ENCODE measurements at places on chromosomes 3 and 15. TPM values are rescaled to one million over a fixed set of nuclear protein-coding genes. Genes with fewer than 3 reads are reported as not detected.
A peak's percentile ranks its signal among the peaks of the same experiment; 100 is the strongest.

GRCh38 chr3:106711650-106712049, 665.6 kb upstream of the CCDC54 start:
- no peak for DNase-seq

Gene CTSH
- total RNA-seq: 43.0 TPM

- no peak for DNase-seq
Observed at GRCh38 chr3:69613286-69613685, 126.0 kb upstream of the MITF start.

Gene ZCWPW2
- 1.0 TPM for total RNA-seq

- no peak for DNase-seq
Observed at GRCh38 chr3:176933704-176934103, 263.6 kb downstream of the TBL1XR1 start.

DNA sequence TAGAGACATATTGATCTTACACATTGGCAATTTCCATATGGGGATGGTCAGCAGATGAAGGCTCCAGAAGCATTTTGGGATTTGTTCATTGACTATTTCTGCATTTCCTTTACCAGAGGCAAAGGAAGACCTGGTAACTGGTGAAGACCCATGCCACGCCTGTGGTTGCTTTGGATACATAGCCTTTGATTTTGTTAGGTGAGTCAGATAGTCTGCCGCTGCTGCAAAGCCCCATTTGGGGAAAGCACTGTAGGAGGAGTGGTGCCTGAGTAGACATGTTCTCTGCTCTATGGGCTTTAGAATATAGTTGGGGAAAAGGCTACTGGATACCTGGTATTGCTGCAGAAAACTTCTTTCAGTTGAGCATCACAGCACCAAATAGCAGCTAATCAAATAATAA, 56.8 kb downstream of the TFG start:
- no peak for DNase-seq

DNA sequence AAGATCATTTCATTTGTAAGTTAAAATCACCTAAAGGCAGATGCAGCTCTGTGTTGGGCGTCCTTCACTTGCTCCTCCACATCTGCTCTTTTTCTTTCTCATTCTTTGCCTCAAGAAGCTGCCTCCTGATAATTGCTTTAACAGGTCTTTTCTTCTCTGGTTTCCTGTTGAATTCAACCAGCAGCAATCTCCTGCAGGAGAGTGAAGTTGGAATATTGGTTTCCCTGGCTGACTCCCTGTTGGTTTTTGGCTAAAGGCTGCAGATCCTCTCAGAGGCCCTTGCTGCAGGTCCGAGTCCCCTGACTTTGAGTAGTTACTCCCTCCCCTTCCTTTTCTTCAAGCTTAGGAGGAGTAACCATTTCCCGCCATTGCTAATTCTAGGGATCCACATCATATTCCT, 4.2 kb downstream of the TP63 start:
- no peak for DNase-seq

Gene ALDH1A3
- total RNA-seq: 59.0 TPM

DNA sequence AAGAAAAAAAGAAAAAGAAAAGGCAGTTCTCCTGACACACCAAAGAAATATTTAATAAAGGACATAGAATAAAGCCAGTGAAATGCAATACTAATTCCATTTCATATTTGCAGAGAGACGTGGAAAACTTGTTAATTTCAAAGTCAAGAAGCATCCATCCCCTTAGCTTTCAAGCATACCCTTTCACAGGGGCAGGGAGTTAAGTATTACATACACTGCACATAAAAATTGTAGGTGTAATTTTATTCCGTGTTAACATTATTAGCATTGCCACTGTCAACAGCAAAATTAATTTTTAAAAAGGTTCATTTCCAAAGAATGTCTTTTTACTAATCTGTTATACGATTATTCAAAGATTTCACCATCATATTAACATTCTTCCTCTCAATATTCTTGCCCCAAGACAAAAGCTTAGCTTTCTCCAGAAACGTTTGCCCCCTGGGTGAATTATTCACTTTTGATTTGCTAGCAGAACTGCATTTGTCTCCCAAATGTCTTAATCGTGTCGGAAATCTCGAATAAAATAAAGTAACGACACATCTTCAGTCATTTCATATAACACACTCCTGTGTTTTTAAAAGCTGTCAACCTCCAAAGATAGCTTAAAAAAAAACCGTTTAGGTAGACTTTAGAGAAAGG, 517.9 kb downstream of the MECOM start:
- no peak for DNase-seq

GRCh38 chr3:60555686-60556354, 695.4 kb downstream of the FHIT start:
- no peak for DNase-seq

Gene FANCD2OS
- total RNA-seq: not detected

DNA sequence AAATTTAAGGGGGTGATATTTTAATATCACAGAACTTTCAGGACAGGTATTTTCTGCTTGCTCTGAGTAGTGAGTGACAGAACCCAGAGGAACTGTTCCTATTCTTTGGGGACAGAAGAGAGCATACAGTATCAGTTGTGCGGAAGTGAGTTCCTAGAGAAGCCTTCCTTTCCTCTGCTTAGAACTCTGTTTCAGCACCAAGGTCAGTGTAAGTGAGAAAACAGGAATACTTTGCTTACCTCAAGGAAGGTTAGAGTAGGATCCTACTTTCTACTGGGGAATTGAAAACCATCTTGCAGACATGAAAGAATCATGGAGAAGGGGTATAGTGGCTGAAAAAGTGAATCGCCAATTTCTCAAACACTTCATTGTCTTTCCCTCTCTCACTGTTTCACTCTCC, 542.4 kb downstream of the SQOR start:
- no peak for DNase-seq

- no peak for DNase-seq
Observed at GRCh38 chr3:151351219-151351618, 21.9 kb upstream of the P2RY13 start.

DNA sequence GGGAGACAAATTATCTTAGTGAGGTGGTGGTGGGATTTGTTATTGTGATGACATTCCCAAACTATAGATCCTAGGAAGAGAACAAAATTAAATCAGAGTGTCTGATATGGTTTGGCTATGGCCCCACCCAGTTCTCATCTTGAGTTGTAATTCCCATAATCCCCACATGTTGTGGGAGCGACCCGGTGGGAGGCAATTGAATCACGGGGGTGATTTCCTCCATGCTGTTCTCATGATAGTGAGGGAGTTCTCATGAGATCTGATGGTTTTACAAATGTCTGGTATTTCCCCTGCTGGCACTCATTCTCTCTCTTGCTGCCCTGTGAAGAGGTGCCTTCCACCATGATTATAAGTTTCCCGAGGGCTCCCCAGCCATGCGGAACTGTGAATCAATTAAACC, 62.0 kb downstream of the RPL22L1 start:
- DNase-seq: no peak

DNA sequence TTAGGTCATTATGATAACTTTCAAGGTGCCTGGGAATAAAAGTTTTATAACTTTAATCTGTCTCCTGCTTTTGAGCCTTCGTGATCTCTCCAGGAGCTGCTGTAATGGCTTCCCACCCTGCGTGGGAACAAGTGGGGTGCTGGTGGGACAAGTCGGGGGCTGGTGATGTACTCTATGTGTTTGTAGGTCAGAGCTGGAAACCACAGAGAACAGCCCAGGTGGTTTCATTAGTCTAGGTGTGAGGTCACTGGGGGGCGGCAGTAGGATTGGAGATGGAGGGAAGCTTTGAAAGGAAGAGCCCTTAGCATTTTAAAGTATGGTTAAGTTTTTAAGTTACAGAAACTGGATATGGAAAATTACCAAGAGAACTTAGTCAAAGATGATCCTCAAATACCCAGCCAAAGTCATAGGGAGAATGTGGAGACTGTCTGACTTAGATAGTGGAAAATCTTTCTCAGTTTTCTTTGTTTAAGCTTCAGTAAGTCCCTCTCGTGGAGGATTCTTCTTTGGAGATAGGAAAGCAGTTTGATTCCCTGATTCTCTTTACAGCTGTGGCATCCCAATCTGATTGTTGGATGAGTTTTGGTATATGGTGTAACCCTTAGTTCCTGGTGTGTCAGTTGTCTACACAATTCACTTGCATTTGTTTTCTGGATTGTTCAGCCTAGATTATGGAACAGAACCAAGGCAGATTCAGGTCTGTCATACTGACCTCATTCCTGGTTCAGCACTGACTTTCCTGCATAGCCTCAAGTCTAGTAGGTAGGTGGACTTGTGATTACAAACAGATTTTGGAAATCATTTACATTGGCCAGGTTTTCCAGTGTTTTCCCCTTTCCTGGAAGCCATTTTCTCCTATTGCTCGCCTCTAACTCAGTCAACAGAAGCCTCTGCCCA, 115.6 kb downstream of the FNDC3B start:
- DNase-seq: no peak

- no peak for DNase-seq
Observed at GRCh38 chr15:59197454-59197853, 9.2 kb upstream of the LDHAL6B start.

Gene TRH
- 0.62 TPM for total RNA-seq

- DNase-seq: no peak
Observed at GRCh38 chr3:72999951-73000350, 3.3 kb downstream of the PPP4R2 start.

Gene OCA2
- total RNA-seq: 4.9 TPM

Gene KNG1
- not detected for total RNA-seq

Gene CHRNA7
- total RNA-seq: 2.8 TPM

- DNase-seq: no peak
Observed at GRCh38 chr3:5302661-5303060, 115.2 kb downstream of the EDEM1 start.

GRCh38 chr15:65060641-65061397, 7.0 kb downstream of the RASL12 start:
- no peak for DNase-seq

DNA sequence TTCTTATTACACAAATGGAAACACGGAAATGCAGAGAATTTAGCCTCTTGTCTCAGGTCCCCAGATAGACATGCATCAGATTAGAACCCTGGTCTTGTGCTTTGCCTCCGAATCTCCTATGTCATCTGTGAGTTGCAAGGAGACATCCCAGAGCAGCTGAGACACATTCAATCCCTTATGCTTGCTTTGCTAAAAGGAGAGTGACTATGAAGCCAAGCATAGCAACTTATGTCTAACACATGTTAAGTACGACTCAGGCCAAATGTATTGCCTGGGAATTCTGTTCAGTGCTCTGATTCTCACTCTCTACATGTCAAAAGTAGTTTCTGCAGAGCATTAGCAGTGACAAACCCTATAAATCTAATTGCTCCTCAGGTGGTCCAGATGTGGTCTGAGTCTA, 30.6 kb upstream of the LRRC3B start:
- DNase-seq: peak; percentile 89

Gene ARHGAP11A
- 11.1 TPM for total RNA-seq

DNA sequence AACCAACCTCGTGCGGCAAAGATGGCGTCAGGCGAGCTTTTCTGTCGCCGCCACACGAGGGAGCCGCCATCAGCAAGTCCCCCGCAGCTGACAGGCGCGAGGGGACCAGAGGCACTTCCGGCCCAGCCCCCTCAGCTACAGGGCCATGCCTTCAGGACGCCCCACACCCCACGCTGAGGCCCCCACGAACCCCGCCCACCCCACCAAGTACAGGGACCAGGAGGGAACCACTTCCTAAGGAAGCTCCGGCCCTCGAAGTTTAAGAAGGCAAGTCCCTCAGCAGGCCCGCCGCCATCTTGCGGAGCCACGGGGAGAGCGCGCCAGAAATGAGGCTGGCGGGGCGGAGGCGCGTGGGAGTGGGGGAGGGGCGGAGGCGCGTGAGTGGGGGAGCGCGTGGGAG, 790 bp downstream of the DAZL start:
- no peak for DNase-seq

DNA sequence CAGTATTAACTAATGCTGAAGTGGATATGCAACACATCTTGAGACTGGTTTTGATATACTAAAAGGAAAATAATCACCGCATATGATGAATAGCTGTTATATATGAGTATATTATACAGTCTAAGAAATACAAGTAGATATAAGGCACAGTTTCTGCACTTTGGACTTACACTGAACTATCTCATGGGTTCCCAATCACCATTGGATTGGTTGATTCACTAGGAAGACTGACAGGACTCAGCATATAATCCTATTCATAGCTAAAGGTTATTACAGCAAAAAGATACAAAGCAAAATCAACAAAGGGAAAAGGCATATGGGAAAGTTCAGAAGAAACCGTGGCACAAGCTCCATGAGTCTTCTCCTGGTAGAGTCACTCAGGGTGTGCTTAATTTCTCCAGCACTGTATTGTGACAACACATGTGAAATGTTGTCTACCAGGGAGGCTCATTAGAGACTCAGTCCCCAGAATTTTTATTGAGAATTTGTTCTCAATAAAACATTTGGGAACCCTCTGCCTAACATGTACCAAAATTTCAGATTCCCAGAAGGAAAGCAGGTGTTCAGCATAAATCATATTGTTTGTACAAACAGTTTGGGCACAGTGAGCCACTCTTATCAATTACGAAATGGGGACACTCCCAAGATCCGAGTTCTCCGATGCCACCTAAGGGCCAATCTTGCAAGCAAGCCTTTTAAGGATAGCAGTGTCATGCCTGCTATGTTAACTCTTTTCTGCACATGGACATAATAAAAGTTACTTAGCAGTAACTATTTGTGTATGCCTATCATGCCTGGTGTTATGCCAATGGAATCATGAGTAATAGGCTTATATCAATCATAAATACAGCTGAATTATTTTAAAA, 26.8 kb downstream of the CMC1 start:
- no peak for DNase-seq

DNA sequence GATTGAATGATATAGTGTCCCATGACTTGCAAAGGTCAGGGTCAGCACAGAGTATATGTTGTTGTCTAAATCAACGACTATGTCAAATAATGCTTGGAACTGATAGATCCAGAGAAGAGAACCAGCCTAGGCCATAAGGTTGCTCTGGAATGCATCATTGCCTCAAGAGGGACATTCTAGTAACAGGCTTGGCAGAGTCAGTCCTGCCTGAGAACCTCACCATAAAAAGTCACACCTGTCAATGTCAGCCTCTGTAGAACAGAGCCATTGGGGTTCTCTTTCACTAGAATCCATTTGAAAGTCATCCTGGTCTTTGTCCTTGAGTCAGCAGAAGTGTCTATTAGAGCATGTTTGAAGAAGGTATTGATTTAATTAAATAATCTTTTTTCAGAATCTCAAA, 31.4 kb upstream of the UBE3A start:
- DNase-seq: no peak

Gene CHST13
- total RNA-seq: not detected

DNA sequence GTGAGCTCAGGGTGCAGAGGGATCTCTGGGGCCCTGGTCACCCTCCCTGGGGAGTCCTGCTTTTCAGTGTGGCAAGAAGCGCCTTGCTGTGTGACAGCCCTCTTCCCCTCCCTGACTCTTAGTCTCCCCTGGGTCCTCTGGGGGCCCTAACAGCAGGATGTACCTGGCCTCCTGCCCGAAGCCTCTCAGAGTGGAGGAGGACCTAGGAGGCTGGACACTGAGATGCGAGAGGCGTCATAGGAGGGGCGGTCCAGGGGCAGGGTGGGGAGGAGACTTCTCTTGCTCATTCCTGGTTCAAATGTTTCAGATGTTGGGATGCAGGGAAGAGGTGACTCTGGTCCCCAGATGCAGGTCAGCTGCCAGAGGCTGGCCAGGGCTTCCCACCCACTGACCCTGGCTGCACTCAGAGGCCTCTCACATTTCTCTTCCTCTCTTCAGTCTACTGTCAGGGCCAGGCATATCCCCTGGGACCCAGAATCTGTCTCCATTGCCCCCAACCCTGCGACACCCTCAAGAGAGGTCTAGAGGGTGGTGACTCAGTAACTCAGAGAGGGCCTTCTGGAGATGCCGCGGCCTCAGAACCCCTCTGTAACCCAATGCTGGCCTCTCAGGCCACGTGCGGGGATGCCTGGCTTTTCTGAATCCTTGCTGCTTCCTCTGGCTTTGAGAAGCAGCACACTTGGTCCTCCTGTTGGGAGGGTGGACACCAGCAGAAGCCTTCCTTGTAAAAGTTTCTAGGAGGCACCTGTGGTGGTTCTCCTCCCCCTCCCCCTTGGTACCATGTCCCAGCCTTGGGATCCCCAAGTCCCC, 25.9 kb downstream of the SNX33 start:
- DNase-seq: peak; percentile 89

Data from tongue (tissue), 3 donors.